ENCODE measurements at places on chromosomes 2 and 18.

GRCh38 chr2:71801969-71802368 lies 345.7 kb downstream of the CYP26B1 start:
- DNase-seq = no peak

- no peak for DNase-seq
These were observed 129.8 kb upstream of the SH3BP4 start for GRCh38 chr2:234821946-234822475.

DNA sequence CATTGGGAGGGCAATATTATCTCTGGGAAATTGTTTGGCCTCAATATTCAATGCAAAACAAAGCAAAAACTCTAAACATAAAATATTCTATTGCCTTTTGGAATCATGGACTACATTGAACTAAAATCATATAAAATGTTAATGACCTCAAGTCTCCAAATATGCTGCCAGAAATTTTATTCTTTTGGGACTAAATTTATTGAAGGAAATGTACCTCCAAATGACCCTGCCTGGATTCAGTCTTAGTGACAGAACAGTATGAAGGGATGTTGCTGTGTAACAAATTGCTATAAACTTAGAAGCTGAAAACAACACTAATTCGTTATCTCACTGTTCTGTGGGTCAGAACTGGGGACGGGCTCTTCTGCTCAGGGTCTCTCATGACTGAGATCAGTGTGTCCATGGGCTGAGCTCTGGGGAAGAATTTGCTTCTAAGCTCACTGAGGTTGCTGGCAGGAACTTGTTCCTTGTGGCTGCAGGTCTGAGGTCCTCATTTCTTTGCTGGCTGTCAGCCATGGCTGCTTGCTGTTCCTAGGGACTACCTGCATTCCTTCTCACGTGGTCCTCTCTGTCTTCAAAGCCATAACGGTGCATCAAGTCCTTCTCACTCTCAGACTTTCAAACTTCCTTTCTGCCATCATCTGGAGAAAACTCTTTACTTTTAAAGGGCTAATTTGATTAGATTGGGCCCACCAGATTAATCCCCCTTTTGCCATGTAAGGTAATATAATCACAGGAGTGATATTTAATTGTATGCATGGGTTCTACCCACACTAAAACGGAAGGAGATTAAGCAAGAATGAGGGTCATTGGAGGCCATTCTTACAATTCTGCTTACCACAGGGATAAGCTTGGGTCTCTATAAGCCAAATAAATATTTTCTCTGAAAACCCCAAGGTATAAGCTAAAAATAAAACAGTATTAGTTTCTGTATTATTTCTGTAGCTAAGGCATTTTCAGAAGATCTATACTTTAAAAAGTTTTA lies 149.0 kb downstream of the ADCYAP1 start:
- DNase-seq = no peak

- no peak for DNase-seq
These were observed 726.1 kb upstream of the NRXN1 start for GRCh38 chr2:51758081-51758480.

GRCh38 chr18:74286106-74286855 lies 5.5 kb downstream of the CYB5A start:
- no peak for DNase-seq

GRCh38 chr18:26440644-26441043 lies 107.7 kb downstream of the KCTD1 start:
- no peak for DNase-seq

DNA sequence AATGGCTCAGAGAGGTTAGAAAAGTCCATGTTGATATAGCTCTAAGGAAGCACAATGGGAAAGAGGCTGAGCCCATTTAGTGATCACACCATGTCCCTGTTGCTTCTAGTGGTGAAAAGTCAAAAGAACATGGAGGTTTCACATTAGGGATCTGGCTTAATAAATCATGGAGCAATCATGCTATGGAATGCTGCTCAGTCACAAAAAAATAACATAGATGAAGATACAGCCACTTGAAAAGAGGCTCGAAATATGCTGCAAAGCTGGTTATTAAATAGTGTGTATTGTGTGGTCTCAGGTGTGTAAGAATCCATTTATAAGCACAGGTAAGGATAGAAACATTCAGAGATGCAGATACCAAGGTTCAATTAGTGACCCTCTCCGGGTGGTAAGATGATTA lies 63.6 kb upstream of the CPO start:
- no peak for DNase-seq

DNA sequence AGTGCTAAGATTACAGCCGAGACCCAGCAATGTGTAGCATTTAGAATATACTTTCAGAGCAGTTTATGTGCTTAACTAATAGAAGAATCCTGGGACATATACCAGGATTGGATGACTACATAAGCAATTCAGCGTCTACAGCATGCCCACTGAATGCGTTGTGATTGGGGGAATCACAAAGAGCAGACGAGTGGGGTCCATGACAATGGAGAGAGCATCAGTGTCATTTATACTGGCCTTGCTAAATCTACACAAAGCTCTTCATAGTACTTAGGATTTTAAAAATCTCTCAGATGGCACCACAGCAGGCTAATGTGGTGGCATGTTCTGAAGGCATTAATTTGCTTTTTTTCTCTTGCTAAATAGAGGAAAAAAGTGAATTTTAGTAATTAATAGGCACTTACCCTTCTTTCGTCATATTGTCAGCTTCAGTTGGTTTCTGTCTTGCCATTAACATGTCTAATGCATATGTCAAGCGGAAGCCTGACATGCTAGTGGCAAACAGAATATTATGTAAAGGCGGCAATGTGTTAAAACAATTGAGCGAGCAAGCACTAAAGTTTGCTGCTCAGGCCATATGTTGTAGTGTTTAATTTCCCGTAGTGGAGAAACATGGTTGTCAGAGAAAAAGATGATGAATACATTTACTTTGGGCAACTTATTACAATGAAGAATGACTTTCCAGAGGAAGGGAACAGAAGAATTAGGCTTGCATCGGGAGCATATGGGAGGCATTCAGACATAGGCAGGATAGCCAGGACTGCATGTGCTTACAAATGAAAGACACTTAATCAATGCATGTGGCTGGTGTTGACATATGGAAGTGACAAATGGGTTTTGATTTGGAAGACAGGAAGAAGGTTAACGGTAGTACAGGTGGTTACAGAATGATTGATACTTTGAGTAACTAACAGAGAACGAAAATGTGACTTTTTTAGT lies 145.2 kb downstream of the ICOS start:
- no peak for DNase-seq

DNA sequence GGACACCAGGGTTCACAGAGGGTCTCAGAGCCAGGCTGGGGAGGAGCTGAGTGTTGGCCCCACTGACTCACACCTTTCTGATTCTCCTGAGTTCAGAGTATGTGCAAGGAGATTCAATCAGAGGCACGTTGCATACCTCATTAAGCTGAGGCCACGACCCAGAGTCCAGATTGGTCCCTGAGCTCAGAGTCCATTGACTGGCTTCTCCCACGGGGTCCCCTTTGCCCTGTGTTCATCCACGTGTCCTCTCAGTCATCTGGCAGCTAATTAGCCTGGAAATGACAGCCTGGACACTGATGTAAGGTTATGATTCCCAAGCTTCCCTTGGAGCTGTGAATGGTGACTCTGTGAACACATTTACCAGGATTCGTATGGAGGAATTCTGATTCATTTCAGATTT lies 267.2 kb downstream of the SH3BP4 start:
- no peak for DNase-seq

GRCh38 chr2:48915227-48915626 lies 159.7 kb upstream of the LHCGR start:
- no peak for DNase-seq

GRCh38 chr2:118095610-118096009 lies 7.3 kb downstream of the INSIG2 start:
- no peak for DNase-seq

DNA sequence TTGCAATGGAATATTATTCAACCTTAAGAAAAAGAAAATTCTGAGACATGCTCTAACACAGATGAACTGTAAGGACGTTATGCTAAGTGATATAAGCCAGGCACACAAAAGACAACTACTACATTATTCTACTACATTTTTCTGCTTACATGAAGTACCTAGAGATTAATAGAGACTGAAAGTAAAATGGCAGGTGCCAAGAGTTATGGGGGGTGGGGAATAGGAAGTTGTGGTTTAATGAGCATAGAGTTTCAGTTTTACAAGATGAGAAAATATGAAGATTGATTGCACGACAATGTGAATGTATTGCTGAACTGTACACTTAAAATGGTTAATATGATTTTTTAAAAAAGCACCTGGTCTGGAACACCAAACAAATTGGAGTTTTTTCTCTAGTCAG lies 1231.6 kb upstream of the DDX18 start:
- DNase-seq = no peak

DNA sequence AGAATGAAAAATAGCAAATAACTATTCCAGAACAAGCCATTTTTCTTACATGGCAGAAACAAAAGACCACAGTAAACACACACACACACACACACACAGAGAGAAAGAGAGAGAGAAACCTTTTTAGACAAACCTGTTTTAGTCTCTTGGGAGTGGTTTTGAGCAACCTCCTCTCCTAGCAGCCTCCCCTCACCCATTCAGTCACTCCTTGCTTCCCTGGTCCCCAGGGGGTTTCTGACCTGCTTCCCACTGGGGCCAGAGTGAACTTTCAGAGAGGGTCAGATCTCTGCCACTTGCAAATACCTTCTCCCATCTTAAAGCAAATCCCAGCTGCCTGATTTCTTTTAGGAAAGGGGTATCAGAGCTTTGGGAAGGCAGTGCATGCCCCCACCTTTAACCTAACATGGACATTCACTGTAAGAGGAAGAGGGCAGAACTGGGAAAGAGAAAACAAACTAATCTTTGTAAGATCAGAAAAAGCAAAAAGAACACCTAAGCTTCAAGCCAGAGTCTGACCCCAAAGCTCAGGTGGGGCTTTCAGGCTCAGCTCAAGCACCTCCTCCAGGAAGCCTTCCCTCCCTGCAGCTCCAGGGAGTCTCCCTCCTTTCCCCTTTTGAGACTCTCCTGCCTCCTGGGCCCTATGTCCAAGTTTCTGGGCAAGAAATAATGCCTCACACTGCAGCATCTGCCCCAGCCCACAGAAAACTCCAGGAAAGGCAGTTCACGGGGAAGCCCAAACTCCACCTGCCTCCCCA lies 2.7 kb downstream of the SDC1 start:
- DNase-seq = no peak

DNA sequence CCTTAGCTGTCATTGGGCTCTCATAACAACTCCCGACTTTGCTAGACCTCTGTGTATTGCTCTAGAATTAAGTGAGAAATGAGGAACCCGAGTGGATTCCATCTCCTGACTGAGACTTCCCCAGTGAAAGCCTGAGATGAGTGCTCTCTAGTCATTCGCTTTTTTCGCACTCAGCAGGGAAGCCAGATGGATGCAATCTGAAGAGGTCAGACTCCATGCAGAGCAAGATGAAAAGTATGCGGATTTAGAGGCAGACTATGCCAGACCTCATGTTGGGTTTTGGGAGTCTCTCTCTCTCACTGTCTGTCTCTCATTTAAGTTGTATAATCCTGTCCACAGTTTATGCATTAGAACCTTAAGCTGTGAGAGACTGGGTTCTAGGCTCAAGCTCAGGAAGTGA lies 88.6 kb downstream of the SLC5A7 start:
- no peak for DNase-seq

DNA sequence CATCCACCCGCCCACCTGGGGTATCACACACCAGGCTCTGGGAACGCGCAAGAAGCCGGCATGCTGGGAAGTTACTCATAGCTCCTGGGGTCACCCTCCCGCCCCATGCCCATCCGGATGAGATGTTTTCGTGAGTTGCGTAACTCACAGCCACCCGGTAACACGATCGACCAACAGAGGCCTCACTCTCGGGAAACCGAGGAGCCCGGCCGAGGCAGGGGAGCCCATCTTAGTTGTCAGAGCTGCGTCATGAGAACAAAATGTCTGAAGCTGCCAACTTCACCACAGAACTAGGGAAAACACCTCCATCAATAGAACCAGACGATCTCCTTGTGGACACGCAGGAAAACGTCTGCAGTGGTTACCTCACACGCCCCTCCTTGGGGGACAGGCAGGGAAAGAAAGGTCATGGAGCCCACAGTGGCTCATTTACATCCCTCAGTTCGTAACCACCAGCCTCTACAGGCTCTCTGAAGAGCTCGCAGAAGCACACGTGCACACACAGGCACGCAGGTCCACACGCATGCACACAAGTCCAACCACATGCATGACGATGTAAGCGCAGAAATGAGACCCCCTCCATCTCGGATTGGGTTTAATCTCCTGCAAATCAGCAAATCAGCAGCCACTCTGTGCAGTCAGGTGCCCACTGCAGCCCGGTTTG lies 26.2 kb downstream of the ADI1 start:
- DNase-seq = no peak

- DNase-seq = no peak
These were observed 4.2 kb downstream of the PLEKHA3 start for GRCh38 chr2:178484245-178485041.

DNA sequence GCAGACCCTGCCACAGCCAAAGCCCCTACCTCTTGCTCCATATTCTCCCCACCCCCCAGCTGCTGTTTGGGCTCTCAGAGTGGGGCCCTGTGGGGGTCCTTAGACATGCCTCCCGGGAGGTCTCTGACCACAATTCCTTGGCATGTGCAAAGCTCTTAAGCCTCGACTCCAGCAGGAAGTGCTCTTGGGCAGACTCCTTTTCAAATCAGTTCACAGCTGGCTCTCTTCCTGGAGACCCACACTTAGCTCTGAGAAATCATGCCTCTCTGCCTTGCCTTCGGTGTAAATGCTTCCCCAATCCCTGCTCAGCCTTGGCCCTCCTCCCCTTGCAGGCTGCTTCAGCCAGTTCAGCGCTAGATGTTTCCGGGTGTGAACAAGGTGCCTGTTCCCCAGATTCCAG lies 46.9 kb downstream of the NGEF start:
- no peak for DNase-seq

DNA sequence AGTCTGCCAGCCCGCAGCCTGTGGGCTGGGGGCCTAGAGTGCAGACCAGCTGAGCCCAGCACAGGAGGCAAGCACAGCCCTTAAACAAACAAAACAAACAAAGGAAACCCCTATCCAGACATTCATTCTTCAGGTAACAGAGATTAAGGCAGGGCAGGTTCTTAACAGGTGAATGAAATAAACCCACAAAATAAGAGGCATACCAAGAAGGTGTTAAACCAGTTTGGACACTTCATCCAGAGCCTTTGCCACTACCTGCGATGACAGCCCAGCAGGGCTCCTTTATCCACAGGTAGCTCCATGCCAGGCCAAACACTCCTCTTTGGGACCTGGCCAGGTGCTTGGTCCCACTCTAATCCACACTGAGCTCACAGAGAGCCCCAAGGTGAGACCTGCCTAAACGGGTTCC lies 209.7 kb upstream of the SIX2 start:
- DNase-seq = no peak
